ENCODE measurements at places on chromosomes 11 and 22.

- no peak for DNase-seq
Observed at GRCh38 chr22:25722626-25723025, 19.4 kb upstream of the MYO18B start.

DNA sequence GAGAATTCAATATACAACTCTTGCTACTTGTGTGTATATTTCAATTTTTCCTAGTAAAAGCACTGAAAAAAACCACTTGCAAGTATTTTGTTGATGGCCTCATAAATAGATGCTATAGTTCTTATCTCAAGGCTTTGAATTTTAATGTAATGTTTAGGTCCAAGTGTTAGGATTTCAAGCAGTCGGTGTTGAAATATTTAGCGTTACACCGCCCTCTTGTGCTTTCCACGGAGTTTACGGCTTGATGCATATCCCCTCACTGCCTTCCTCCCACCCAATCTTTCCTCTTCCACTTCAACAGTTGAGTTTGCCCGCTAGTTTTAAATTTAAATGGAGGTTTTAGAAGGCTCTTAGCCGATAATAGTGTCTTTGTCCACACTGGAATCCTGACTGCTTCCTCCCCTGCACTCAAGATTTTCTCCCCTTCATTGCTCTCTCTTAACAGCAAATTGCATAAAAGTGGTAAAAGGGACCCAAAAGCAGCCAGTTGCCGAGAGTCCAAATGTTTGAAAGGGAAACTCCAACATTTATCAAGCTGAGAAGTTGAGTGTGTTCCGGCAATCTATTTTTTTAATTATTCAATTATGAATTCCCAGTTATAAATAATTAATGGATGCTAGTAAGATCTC, 25.9 kb upstream of the HTATIP2 start:
- no peak for DNase-seq

DNA sequence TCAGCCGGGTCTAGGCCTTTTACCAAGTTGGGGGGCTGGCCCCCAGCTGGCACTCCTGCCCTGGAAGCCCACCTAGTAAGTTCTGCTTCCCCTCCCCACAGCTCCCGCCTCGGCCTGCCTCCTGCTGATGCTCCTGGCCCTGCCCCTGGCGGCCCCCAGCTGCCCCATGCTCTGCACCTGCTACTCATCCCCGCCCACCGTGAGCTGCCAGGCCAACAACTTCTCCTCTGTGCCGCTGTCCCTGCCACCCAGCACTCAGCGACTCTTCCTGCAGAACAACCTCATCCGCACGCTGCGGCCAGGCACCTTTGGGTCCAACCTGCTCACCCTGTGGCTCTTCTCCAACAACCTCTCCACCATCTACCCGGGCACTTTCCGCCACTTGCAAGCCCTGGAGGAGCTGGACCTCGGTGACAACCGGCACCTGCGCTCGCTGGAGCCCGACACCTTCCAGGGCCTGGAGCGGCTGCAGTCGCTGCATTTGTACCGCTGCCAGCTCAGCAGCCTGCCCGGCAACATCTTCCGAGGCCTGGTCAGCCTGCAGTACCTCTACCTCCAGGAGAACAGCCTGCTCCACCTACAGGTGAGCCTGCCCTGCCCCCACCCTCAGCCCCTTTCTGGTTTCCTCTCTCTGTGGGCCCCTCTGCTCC, 7.3 kb downstream of the RTN4RL2 start:
- no peak for DNase-seq

GRCh38 chr11:120562806-120563425, 51.4 kb downstream of the GRIK4 start:
- no peak for DNase-seq

- no peak for DNase-seq
Observed at GRCh38 chr22:50571264-50572175, 6.7 kb downstream of the CPT1B start.

GRCh38 chr11:61773356-61773755, 19.0 kb downstream of the TMEM258 start:
- DNase-seq = no peak

GRCh38 chr11:26621132-26621531, 49.1 kb upstream of the MUC15 start:
- DNase-seq = no peak

GRCh38 chr11:70933981-70934583, 318.3 kb downstream of the SHANK2 start:
- no peak for DNase-seq

- no peak for DNase-seq
Observed at GRCh38 chr11:2789791-2790567, 90.2 kb upstream of the KCNQ1OT1 start.

DNA sequence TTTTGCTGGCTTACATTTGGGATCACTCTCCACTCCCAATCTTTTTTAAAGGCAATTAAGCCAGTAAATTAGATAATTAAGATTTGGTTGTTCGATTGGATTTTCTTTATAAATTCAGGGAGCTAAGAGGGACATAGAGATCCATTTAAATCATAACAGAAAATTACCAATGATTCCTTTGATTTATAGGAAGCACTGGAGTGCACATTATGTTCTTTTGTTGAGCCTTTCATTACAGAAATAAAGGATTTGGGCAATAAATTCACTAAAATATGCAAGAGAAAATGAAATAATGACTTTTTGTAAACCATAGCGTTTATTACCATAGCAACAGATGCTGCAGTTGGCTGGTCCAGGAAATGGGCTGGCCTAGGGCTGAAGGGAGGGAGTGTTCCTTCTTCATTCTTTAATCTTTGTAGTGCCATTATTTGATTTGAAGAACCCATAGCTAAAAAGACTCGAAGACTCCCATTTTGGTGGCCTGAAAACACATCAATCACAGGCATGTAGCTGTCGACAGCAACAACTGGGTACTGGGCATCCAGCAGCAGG, 73.0 kb downstream of the C2CD3 start:
- no peak for DNase-seq

DNA sequence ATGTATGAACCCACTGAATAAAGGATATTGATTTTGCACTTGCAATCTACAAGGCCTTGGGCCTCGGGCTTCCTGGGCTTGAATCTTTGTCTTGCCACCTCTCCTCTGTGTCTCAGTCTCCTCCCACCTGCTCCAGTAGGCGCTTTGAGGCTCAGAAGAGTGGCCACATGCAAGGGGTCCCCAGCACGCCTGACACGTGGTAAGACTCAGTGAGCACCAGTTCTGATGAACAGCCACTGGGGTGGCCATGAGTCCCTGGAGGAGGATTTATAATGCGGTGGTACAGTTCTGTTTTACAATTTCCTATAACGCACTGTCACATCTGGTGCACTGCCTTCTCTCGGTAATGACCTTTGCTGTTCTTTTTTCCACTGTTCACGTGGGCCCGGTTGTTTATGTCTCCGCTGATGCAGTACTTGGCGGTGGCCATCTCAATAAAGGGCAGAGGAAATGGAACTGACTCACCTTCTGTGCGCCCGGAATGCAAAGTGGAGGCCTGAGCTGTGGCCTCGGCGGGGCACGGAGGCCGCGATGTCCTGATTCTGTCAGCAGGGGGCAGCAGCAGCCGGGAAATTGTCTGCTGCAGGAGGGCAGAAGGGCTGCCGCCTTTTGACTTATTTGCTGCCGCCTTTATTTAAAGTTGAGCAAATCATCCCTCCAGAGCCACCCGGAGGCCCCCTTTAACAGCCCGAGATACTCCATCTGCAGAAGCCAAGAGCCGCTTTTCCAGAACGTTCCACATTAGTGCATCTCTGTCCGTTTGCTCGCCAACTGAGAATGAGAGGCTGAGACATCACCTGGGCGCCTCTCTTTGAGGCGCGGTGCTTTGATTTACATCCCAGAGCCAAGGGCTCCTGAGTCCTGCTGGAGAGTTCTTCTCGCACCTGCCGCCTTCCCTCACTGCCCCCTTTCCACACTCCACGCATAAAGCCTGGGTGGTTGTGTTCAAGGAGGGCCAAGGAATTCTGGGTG, 6.0 kb upstream of the IFT27 start:
- DNase-seq = peak; percentile 68

DNA sequence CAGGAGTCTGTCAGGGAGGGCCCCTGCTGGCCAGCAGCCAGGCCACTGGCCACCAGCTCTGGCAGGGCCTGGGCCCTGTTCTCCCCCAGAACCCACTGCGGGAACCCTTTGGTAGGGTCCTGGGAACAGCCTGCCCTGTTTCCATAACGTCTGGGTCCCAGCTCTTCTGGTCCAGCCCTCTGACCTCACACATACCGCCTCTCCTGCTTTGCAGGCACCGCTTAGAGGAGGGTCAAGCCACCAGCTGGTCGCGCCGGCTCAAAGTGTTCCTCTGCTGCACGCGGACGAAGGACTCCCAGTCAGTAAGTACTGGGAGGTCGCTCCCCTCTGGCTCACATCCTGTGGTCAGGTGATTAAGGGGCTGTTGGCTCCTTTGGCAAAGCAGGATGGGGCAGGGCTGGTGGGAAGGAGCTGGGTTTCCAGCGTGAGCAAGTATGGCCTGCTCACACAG, 26.6 kb upstream of the MYRF start:
- no peak for DNase-seq

GRCh38 chr11:14519597-14519916, 629 bp downstream of the PSMA1 start:
- DNase-seq = no peak

GRCh38 chr11:995752-996420, 40.6 kb downstream of the MUC6 start:
- DNase-seq = no peak

- no peak for DNase-seq
Observed at GRCh38 chr22:37940698-37941376, 12.6 kb downstream of the C22orf23 start.

DNA sequence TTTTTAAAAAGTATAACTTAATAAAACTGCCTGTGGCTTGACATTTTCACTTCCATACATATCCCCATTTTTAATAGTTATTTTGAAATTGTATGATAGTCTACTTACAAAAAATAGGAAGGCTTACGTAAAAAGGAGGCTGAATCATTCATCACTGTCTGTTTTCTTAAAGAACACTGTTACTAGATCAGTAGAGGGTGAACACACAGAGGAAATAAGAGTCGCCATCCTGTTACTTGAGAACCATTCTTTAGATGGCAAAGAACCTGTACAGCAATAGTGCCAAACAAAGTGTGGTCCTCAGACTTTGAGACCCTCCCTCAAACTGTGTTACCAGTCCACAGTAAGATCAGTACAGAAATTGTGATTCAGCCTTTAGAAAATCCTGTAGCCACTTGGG, 180.7 kb downstream of the PGR start:
- no peak for DNase-seq

GRCh38 chr11:77351281-77351886, 49.9 kb upstream of the GDPD4 start:
- DNase-seq = no peak

GRCh38 chr11:118263695-118264568, at the start of gene MPZL2:
MPZL2 (minus strand) TSS chr11:118264297; CDS start chr11:118264153, 144 bp downstream.
- DNase-seq = no peak

DNA sequence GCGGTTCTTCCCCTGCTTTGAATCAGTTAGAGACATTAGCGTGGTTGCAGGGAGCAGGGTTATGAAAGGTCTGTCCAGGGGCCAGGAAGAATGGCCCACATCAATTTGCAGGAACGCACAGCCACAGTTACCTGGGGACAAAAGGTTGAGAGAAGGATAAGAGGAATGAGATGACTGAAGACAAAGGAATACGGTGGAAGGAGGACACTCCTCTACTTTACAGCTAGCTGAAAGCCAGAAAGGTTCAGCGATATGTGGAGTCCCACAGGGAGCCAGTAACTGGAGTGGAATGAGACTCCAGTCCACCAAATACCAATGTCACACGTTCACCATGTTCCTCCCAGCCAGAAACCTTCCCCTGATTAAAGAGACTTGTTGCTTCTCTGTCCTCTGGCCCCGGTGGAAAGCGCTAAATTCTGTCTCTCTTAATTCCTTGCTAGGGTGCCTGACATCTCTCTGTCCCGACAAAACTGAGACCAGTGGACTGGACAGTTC, 10.7 kb downstream of the XNDC1N start:
- no peak for DNase-seq

DNA sequence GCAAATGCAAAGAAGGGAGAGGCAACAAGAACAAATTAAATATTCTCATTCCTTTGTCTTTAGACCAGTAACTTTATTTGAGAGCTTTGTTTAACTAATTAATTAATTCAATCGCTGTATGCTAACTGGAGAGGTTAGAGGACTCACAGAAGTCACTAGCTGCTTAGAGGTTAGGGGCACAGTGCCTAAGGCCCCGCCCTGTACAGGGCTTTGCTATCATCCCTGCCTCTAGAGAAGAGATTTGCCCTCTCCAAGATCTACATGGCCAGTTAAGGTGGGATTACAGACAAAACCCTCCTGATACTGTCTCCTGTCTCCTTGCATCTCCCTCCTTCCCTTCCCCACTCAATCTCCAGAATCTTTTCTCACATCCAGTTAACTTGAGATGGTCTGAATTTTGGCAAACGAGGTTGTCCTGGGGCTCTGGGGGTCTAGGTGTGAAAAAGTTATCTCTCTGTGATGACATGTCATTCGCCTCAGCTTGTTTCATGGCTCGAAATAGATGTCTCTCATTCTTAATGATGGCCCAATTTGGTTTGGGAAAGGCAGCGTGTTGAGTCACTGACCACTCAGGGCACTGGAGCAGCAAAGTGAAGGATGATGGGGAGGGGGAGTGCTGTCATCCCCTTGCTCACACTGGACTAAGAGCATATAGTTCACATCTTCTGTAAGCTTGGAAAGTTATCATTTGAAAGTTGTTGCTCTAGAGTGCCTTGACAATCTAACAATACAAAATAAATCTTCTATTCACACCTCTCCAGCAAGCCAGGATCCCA, 190.9 kb downstream of the KIRREL3 start:
- no peak for DNase-seq

DNA sequence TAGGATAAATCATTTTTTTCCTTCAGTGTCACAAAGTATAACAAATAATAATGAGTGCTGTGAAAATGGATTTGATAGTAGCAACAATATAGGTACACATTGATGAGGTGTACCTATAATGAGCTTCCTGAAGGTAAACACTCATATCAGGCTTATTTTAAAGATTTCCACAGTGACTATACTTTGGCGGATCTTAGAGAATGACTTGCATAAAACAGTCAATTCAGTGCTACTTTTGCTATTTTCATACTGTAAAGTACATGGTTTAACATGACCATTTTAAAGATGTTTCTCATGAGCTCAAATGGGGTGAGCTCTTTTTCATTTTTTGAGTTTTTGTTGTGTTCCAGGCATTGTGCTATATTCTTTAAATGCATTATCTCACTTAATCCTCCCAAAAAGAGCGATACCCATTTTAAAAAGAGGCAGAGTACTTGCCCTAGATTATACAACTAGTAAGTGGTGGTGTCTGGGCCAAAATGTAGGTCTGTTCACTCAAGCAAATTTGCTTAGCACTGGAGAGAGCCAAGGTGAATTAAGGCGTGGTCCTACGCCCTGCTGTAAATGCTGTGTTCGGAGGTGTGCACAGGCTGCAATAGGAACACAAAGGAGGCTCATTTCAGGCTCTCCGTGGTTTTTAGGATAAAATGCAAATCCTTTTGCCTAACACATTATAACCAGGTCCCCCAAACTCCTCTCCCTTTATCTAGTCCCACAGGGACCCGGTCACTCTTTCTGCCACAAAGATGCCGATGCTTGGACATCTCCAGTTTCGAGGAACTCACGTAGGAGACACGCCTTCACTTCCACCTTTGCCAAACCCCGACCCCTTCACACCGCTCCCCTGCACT, 617 bp upstream of the ALKBH3 start:
- no peak for DNase-seq

- DNase-seq = peak; percentile 15
Observed at GRCh38 chr11:64146036-64146955, 19.6 kb downstream of the MACROD1 start.

GRCh38 chr11:76013526-76013925, 192.8 kb downstream of the WNT11 start:
- DNase-seq = no peak

- DNase-seq = no peak
Observed at GRCh38 chr11:1031121-1031899, 5.2 kb downstream of the MUC6 start.

GRCh38 chr11:118319337-118319707, 14.8 kb downstream of the CD3E start:
- DNase-seq = no peak

- DNase-seq = no peak
Observed at GRCh38 chr22:18056807-18057474, 20.8 kb upstream of the PEX26 start.

All from stimulated activated CD8-positive, alpha-beta memory T cell treated with anti-CD3 and anti-CD28 coated beads, Interleukin-4, amount 100 ng/mL, for 4 hours (primary cell).